ENCODE measurements at places on chromosomes 7 and 10.

DNA sequence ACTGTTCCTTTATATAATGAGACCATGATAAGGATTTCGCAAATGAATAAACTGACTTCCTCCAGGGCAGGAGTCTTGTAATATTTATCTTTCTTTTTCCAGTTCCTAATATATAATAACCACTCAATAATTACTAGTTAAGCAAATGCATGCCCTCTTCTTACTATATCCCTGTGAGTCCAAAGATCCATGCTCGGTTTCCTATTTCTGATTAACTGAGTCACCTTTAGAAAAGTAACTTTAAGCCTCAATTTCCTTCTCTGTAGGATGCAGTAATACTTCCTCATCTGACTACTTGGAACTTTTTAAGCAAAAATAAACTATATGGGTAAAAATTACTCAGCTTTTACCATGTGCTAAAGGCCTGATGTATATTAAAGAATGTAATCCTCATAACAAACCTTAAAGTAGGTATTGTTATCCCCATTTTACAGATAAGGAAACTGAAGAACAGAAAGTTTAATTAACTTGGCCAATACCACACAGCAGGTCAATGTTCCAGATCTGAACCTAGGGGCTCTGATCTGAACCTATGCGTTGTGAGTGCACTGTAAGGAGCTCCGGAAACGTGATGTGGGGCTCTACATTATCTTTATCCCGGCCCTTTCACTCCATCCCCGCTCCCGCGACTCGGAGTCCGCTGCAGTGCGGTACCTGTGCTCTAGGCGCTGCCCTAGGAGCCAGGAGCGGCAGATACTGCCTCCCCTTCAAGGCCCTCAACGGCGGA, 458 bp downstream of the COX15 start:
- DNase-seq, result peak; percentile 22

DNA sequence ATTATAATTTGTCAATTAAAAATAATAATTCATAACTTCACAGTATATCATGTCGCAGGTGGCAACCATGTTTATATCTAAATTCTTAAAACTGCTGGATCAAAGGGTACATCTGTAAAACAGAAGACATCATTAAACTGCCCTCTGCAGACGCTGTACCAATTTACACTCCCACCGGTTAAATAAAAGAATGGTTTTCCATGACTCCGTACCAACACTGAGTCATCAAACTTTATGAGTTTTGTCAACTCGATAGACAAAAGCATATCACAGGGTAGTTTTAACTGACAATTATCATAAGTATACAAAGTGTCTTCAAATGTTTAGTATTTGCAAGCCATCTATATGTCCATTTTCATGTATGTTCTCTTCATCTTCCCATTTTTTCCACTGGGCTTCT, 5.7 kb upstream of the GSTK1 start:
- no peak for DNase-seq

GRCh38 chr7:126079581-126079980, 1150.0 kb upstream of the POT1 start:
- DNase-seq, result no peak

- DNase-seq, result no peak
Observed at GRCh38 chr10:63224241-63224640, 91.1 kb downstream of the NRBF2 start.

DNA sequence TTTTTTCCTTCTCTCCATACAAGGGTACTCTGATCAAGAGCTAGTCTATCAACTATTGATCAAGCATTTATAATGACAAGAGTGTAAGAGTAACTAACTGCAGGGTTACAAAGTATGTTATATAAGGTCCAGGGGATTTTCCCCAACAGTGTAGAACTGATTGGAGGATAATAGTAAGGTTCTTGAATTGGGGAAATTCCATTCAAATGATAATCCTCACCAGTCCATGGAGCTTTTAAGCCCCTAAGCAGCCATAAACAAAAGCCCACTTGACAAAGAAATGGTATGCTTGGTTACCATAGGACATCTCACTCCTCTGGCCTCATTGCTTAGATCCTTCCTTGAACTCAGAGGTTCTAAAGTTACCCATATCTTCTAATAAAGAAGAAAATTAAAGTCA, 8.2 kb downstream of the YME1L1 start:
- no peak for DNase-seq

All from AML-193 (cell line).